ENCODE measurements at places on chromosomes 4 and X. TPM values are rescaled to one million over a fixed set of nuclear protein-coding genes. Genes with fewer than 3 reads are reported as not detected.

EMCN gene
- not detected for total RNA-seq

EGF gene
- 0.46 TPM for total RNA-seq

AGTR2 gene
- total RNA-seq = not detected

GRCh38 chr4:163309466-163309865 is 22.9 kb downstream of the NPY1R start:
- DNase-seq = no peak

GRCh38 chrX:45598861-45599260 is 398.2 kb upstream of the DIPK2B start:
- DNase-seq = no peak

DNA sequence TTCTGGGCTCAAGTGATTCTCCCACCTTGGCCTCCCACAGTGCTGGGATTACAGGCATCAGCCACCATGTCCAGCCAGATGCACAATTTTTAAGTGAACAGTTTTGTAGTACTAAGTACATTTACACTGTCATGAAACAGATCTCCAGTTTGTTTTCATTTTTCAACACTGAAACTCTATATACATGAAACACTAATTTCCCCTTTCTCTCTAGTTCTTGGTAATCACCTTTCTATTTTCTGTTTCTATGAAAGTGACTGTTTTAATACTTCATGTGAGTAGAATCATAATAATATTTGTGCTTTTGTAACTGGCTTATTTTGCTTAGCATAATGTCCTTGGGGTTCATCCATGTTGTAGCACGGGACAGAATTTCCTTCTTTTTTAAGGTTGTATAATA is 237.4 kb downstream of the CAMK2D start:
- DNase-seq = no peak

DNA sequence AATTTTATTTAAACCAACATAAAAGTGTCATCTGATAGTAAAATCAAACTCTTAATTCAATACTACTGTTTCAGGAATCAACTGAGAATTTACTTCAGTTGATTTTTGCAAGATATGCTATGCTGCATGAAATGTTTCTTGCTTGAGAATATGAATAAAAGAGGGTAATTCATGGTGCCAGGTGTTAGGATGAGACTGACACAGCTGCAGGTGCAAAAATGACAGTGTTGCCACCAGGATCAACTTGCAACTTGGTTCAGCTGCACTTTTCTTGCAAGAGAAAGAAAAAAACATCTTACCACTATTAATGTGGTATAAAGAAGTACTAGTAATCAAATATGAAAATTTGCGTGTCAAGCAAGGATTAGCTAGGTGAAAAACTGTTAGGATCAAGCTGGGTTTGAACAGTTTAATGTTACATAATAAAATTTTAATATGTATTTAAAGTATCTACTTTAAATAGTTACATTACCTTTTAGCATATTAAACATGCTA is 49.7 kb downstream of the CHIC2 start:
- DNase-seq = no peak

DNA sequence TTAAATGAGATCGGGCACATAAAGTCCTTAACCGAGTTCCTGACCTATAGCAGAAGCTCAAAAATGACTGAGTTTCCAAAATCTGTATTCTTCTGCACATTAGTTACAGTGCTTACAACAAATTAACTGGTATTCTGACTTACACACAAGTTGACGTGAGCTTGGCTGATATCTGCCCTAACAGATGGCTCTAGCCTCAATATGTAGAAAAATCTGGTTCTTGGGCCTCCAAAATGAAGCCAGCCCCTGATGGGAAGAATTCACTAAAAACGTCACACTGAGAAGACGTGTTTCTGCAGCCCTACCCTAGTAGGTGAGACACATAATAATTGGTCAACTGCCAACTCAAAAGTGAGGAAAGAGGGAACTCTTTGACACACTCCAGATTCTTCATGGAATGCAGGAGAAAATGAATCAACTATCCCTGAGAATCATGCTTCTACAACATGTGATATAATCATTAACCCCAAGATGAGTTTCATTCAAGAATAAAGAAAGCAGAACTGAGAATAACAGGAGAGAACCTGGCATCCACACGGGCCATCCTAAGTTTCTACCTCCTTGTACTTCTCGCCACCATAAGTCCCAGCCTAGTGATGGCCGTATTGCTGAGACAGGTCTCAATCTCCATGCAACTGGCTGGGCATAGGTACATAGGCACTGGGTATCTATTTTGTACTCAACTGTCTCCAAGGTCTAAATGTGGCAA is 8.2 kb downstream of the STX18 start:
- DNase-seq = peak; percentile 95

Data from epithelial cell of proximal tubule (primary cell).